ENCODE measurements at places on chromosomes 1 and 21. TPM values are rescaled to one million over a fixed set of nuclear protein-coding genes. Genes with fewer than 3 reads are reported as not detected.

C2CD4D gene
- total RNA-seq = not detected

NDC1 gene
- 8.3 TPM for total RNA-seq

HRNR gene
- total RNA-seq = not detected

CD1B gene
- total RNA-seq = not detected

HSD3B1 gene
- total RNA-seq = not detected

APCS gene
- not detected for total RNA-seq

NPHP4 gene
- total RNA-seq = 8.7 TPM

VSIG8 gene
- not detected for total RNA-seq

- H3K27me3 ChIP-seq = no peaks in the 10 kb centered on the region
- DNase-seq = no peak
- H3K4me3 ChIP-seq = no peak overlapping the region
- no peak overlapping the region for H3K27ac ChIP-seq
- no peaks in the 10 kb centered on the region for H3K4me1 ChIP-seq
- no peaks in the 10 kb centered on the region for H3K36me3 ChIP-seq
These were observed 18.7 kb upstream of the FAM43B start for GRCh38 chr1:20533635-20534034.

GRCh38 chr1:194068446-194069167 lies 882.2 kb upstream of the B3GALT2 start:
- no peaks in the 10 kb centered on the region for H3K36me3 ChIP-seq
- no peak for DNase-seq
- H3K4me3 ChIP-seq = no peak overlapping the region
- no peaks in the 10 kb centered on the region for H3K27me3 ChIP-seq
- H3K27ac ChIP-seq = no peak overlapping the region

DNA sequence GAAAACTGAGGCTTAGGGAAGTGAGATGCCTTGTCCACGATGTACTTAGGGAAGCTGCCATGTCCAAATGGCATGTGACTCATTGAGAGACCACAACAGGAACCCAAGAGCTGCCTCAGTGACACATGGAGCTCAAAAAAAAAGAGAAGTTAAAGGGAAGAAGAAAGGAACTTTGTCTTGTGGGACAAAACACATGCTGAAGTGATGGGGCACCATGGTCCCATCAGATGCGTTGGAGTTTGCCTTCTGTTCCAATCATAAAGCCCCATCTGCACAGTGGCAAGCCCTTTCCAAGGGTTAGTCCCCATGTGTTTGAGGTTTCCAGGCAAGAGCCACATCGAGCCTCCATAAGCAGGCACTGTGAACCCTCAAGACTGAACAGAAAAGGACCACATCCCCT lies 8.0 kb downstream of the MED8 start:
- H3K27me3 ChIP-seq = no peaks in the 10 kb centered on the region
- peaks cover 49% of the 10 kb centered on the region for H3K36me3 ChIP-seq
- no peak for DNase-seq
- H3K27ac ChIP-seq = no peak overlapping the region
- peaks cover 12% of the 10 kb centered on the region for H3K4me1 ChIP-seq
- no peak overlapping the region for H3K4me3 ChIP-seq

DNA sequence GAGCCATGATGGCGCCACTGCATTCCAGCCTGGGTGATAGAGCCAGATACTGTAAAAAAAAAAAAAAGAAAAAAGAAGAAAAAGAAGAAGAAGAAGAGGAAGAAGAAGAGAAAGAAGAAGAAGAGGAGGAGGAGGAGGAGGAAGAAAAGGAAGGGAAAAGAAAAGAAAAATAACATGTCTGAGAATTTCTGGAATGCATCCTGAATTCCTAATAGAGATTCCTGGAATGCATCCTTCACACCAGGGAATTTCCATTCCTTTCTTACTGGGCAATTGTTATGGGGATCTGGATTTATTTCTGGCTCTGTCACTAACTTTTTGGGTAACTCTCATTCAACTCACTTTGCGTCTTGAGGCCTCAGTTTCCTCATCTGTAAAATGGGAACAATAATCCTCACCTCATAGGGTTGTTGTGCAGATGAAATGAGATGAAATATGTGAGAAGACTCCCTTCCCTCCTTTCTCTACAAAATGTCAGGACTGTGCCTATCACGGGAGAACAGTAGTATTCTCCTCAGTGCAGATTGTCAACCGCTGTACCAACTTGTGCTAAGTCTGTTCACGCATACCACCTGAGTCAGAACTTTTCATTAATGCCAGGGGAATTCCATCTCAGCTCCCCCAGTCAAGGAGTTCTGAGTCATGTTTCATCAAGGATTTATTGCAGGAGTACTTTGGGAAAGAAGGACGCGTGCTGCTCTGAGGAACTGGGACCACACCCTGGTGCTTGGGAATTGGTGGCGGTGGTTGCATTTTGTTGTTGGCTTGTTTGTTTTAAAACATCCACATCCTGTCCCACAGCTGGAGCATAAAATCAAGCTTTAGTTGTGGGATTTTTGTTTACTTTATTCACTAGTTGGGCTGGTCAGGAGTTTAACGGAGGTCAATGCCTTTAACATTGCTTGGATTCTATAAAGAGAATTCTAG lies 42.4 kb upstream of the ROR1 start:
- no peak for DNase-seq
- H3K4me1 ChIP-seq = peaks cover 6% of the 10 kb centered on the region
- no peaks in the 10 kb centered on the region for H3K36me3 ChIP-seq

GRCh38 chr1:45622524-45623394 lies 1.1 kb downstream of the CCDC17 start:
- peaks cover 37% of the 10 kb centered on the region for H3K4me1 ChIP-seq
- DNase-seq = no peak
- H3K4me3 ChIP-seq = peak overlapping the region; percentile 38
- H3K27me3 ChIP-seq = no peaks in the 10 kb centered on the region

DNA sequence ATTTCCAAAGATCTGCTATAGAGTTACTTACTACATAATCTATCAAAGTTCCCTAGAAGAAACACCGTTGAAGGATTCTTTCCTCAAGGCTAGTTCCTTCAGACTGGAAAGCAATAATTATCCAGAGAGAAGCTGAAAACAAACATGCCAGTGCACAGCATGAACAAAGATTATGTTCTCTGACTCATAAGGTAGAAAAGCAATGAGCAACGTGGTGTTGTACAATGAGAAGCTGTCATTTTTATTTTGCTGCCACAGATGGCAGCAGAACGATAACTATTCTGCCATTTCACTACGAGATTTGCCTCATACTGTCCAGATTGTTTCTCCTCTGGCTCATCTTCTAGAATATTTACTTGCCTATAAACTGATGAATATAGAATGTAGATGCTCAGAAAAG lies 10.7 kb downstream of the EXTL2 start:
- H3K36me3 ChIP-seq = peaks cover 5% of the 10 kb centered on the region
- DNase-seq = no peak
- H3K4me3 ChIP-seq = no peak overlapping the region
- H3K4me1 ChIP-seq = no peaks in the 10 kb centered on the region

- no peak overlapping the region for H3K27ac ChIP-seq
- H3K27me3 ChIP-seq = no peaks in the 10 kb centered on the region
- DNase-seq = no peak
- no peak overlapping the region for H3K4me3 ChIP-seq
These were observed 10.0 kb downstream of the ARF1 start for GRCh38 chr1:228092342-228093049.

GRCh38 chr21:39972976-39973770 lies 105.9 kb downstream of the PCP4 start:
- H3K36me3 ChIP-seq = no peaks in the 10 kb centered on the region
- H3K27ac ChIP-seq = no peak overlapping the region
- H3K4me1 ChIP-seq = peaks cover 18% of the 10 kb centered on the region
- no peak overlapping the region for H3K4me3 ChIP-seq
- no peaks in the 10 kb centered on the region for H3K27me3 ChIP-seq

DNA sequence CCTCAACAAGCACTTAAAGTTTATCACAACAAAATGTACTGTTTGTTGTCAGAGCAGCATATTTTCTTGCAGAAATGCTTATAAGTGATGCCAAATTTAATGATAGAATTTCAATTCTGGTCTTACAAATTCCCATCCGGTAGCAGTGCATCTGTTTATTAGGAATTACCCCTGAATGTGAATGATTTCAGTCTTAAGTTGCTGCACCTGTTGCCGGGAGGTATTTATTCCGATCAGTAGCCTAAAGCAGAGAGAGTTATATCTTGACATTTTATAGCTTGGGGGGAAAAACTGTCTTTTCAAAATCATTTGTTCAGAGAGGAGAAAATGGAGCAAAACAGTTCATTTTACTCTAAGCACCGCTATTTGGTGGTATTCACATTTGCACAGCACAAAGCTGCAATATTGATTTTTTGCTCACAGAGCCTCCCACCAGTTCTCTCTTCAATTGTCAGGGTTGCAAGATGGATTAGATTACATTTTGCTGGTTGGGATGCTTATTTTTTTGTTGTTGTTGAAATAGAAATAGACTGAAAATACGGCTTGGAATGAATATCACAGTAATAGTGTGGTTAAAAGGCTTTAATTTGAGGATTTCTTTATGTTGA lies 98.6 kb downstream of the ADGRL2 start:
- no peak for DNase-seq

DNA sequence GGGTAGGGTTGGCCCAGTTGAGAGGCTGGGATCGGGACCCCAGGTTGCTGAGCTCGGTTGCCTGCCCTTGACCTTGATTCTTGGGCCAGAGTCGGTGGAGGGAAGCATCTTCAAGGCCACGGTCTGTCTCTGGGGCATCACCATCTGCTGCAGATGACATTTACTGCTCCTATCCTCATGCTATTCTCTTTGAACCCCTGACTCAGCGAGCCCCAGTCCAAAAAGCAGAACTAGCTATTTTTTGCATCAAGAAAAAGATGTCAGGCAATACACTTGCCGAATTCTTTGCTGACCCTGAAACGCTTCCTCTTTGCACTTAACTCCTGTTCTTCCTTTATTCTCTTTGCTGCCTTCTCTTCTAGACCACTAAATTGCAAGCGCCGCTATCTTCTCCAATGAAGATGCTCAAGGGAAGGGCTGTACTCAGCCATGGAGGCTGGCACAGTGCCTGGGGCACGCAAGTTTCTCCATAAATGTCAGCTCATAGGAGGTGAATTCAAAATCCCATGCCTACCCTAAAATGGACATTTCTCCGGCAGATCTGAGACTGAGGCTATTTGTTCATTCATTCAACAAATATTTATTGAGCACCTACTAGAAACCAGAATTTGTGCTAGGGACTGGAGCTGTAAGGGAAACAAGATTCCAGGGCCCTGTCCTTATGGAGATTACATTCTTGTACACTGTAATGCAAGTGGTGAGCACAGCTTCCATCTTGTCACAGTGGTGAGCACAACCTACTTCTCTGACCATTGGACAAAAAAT lies 20.5 kb upstream of the CAPZB start:
- peak overlapping the region; percentile 0 for H3K4me3 ChIP-seq
- no peak for DNase-seq
- no peaks in the 10 kb centered on the region for H3K36me3 ChIP-seq
- H3K4me1 ChIP-seq = peaks cover 34% of the 10 kb centered on the region
- H3K27ac ChIP-seq = peak overlapping the region; percentile 73
- H3K27me3 ChIP-seq = no peaks in the 10 kb centered on the region

DNA sequence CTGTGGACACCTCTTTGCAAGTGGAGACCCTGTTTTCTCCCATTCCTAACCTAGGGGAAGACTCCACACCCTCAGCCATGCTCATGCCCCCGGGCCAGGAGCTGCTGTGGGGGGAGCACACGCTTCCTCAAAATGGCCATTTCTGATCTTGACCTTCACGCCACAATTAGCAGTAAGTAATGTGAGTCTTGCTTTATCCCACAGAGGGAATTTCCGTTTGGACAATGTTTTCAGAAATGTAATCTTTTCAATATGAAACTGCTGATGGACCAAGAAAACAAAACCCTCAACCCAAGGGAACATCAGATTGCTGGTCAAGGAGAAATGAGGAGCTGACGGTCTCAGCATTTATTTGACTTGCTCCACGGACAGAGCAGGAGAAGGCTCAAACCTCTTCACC lies 8.3 kb upstream of the KCNE1 start:
- H3K36me3 ChIP-seq = peaks cover 36% of the 10 kb centered on the region
- no peaks in the 10 kb centered on the region for H3K27me3 ChIP-seq
- H3K4me1 ChIP-seq = peaks cover 52% of the 10 kb centered on the region
- no peak for DNase-seq
- H3K27ac ChIP-seq = peak overlapping the region; percentile 53
- H3K4me3 ChIP-seq = no peak overlapping the region

- H3K36me3 ChIP-seq = no peaks in the 10 kb centered on the region
- no peaks in the 10 kb centered on the region for H3K27me3 ChIP-seq
- no peak for DNase-seq
These were observed 4.5 kb downstream of the CNR2 start for GRCh38 chr1:23908453-23909341.

- no peak for DNase-seq
- no peaks in the 10 kb centered on the region for H3K36me3 ChIP-seq
- H3K27ac ChIP-seq = no peak overlapping the region
- peaks cover 10% of the 10 kb centered on the region for H3K4me1 ChIP-seq
- H3K4me3 ChIP-seq = no peak overlapping the region
- no peaks in the 10 kb centered on the region for H3K27me3 ChIP-seq
These were observed 46.2 kb upstream of the ZC3H11B start for GRCh38 chr1:219659005-219659600.

GRCh38 chr1:15949453-15950245 lies 26.3 kb downstream of the ZBTB17 start:
- H3K27me3 ChIP-seq = no peaks in the 10 kb centered on the region
- peak; percentile 98 for DNase-seq
- peaks cover 71% of the 10 kb centered on the region for H3K4me1 ChIP-seq
- peak overlapping the region; percentile 46 for H3K4me3 ChIP-seq
- H3K27ac ChIP-seq = peak overlapping the region; percentile 95

DNA sequence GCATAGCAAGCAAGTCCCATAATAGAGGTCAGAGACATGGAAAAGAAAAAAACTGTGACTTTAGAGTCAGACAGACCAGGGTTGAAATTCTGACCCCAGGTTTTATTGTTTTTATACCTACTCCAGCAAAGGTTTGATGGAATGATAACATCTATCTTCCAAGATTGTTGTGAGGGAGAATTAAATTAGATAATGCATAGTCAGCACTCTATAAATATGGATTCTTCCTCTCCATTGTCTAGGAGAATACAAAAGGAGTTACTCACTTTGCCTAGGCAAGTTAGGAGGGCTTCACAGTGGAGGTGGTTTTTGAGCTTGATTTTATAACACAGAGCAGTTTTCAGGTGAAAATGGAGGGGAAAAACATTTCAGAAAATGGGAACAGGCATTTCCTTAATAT lies 46.9 kb downstream of the KIRREL1 start:
- H3K27ac ChIP-seq = no peak overlapping the region
- H3K4me1 ChIP-seq = peaks cover 75% of the 10 kb centered on the region
- H3K27me3 ChIP-seq = no peaks in the 10 kb centered on the region
- H3K4me3 ChIP-seq = no peak overlapping the region
- H3K36me3 ChIP-seq = no peaks in the 10 kb centered on the region

- peaks cover 15% of the 10 kb centered on the region for H3K27me3 ChIP-seq
- DNase-seq = no peak
- H3K4me1 ChIP-seq = peaks cover 4% of the 10 kb centered on the region
- no peaks in the 10 kb centered on the region for H3K36me3 ChIP-seq
These were observed 16.2 kb downstream of the C1orf216 start for GRCh38 chr1:35702508-35702907.

DNA sequence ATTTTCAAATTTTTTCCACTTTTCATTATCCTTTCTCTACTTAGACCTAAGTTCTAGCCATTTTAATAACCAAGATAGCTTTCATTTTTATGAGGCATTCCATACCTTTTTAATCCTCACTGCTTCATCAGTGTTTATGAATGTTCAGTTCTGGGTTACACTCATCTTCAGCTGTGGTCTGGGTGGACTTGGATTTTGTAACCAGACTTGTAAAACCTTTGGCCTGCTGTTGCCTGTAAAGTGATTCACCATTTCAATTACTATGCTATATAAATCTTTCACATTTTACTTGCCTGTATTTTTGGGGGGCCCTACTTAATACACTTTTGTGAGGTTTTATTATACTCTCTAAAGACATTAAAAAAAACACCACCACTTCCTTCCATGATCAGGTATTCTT lies 46.2 kb downstream of the USP25 start:
- H3K27me3 ChIP-seq = no peaks in the 10 kb centered on the region
- no peak for DNase-seq
- H3K27ac ChIP-seq = no peak overlapping the region
- peaks cover 1% of the 10 kb centered on the region for H3K36me3 ChIP-seq
- peaks cover 11% of the 10 kb centered on the region for H3K4me1 ChIP-seq
- no peak overlapping the region for H3K4me3 ChIP-seq
